Vagina (tissue), 2 donors: ENCODE measurements at places on chromosomes 12 and 14. TPM values are rescaled to one million over a fixed set of nuclear protein-coding genes. Genes with fewer than 3 reads are reported as not detected.

Gene TMPRSS12
- total RNA-seq: not detected

DNA sequence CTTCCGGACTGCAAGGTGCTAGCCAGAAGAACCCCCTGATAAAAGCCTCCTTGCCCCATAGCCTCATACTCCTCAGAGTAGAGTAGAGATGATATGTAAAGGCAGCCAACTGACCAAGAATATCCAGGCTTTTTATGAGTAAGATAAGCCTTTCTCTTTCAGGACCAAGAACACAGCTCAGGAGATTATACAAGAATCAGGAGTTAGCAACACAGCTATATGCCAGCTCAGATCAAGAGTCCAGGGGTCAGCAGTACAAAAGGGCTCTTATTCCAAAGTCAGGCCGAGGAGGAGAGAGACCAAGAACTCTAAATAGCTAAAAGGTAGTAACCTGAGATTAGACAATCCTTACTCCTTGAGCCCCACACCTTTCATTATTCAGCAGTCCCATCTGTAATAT is 135.3 kb downstream of the BTG1 start:
- DNase-seq: no peak

Gene APOF
- total RNA-seq: not detected

DNA sequence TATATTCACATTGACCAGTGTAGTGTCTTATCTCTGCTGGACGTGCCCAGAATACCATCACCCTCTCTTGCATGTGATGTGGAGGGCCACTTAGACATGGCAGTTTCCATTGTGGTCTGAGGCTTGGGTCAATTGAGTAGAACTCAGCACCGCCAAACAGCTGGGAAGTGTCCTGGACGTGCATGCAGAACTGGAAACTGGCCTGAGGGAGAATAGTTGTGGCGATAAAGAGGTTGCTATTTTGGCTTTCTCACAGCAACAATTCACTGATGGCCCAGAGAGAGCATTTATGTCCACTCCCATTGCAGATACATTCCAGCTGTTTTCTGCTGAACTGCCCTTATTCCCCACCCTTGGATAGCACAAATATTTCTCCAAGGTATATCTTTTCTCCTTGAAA is 210.1 kb upstream of the DAAM1 start:
- no peak for DNase-seq

DNA sequence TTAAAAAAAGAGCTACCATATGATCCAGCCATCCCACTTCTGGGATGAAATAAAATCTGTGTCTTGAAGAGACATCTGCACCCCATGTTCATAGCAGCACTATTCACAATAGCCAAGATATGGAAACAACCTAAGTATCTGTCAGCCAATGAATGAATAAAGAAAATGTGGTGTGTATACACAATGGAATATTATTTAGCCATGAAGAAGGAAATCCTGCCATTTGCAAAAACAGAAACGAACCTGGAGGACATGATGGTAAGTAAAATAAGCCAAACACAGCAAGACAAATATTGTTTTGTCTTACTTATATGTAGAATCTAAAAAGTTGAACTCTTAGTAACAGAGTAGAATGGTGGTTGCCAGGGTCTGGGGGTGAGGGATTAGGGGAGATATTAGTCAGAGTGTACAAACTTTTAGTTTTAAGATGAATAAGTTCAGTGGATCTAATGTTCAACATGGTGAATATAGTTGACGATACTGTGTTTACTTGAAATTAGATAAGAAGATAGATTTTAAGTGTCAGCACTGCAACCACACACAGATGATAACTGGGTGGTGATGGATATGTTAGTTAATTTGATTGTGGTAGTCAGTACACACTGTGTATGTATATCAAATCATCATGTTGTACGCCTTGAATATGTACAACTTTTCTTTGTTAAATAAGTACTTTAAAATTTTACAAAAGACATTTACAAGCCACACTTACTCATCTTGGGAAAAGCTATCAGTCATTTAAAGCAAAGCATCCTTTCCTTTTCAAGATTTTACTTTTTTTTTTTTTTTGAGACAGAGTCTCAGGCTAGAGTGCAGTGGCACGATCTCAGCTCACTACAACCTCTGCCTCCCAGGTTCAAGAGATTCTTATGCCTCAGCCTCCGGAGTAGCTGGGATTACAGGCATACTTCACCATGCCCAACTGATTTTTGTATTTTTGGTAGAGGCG is 89.9 kb downstream of the BICD1 start:
- no peak for DNase-seq

GRCh38 chr12:49976557-49976956 is 3.8 kb downstream of the AQP6 start:
- DNase-seq: no peak

- no peak for DNase-seq
Observed at GRCh38 chr12:127648321-127648720, 618.6 kb upstream of the TMEM132C start.

GRCh38 chr12:2294651-2295475 is 242.1 kb downstream of the CACNA1C start:
- DNase-seq: no peak

DNA sequence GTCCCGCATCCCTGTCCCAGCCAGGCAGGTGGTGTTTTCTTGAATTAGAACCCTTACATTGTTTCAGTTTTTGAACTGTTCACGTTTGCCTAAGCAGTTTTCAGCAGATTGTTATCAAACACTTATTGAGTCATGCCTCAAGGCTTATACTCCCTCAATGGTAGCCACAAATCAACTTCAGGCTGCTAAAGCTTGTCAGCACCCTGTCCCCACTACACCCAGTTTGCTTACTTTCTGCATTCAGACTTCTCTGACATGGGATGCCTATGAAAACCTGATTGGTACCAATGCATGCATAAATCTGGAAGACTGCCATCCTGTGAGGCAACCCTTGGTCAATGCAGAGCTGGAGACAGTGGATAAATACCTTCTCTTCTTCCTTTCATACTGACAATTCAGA is 225.4 kb downstream of the BTG1 start:
- DNase-seq: no peak
